ENCODE measurements at places on chromosomes 5 and 9. TPM values are rescaled to one million over a fixed set of nuclear protein-coding genes. Genes with fewer than 3 reads are reported as not detected.

The SARDH gene
- total RNA-seq, result 5.0 TPM

GRCh38 chr9:97983589-97984187 lies 547 bp downstream of the ANP32B start:
- peak; percentile 9 for DNase-seq

The OR1J4 gene
- total RNA-seq, result not detected

GRCh38 chr9:83144492-83144891 lies 81.5 kb upstream of the RASEF start:
- no peak for DNase-seq
